ENCODE measurements at places on chromosomes 4 and X. TPM values are rescaled to one million over a fixed set of nuclear protein-coding genes. Genes with fewer than 3 reads are reported as not detected.

ITM2A gene
- 3.1 TPM for total RNA-seq

TLR10 gene
- 0.17 TPM for total RNA-seq

DNA sequence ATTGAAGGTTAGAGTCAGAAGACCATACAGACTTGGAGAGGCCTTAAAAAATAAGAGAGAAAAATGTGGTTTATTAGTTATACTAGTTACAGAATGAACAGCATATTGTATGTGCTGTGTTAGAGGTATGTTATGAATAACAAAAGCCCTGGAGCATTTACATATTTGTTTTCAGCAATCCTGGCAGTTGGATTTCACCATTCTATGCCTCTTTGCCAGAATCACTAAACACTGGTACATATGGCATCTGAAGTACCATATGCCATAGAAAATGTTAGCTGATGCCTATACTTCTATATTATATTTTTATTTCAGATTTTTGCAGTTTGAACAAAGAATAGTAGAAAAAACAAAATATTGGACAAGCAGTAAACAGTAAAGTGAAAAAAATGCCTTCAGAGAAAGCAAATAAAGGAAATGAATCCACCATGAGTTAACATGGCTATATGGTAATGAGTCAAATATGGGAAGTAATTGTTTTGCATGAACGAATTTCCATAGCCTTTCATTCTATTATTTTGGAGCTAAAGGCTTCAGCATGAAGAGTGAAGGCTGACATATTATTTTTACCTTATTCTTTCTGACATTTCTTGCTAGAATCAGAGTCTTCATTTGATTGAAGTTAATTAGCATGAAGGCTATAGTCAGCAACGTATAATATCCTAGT, 41.9 kb upstream of the PRDM8 start:
- H3K4me3 ChIP-seq = no peak overlapping the region
- no peak for DNase-seq
- no peak overlapping the region for H3K27ac ChIP-seq
- H3K27me3 ChIP-seq = no peaks in the 10 kb centered on the region
- H3K4me1 ChIP-seq = no peaks in the 10 kb centered on the region
- no peaks in the 10 kb centered on the region for H3K36me3 ChIP-seq

DNA sequence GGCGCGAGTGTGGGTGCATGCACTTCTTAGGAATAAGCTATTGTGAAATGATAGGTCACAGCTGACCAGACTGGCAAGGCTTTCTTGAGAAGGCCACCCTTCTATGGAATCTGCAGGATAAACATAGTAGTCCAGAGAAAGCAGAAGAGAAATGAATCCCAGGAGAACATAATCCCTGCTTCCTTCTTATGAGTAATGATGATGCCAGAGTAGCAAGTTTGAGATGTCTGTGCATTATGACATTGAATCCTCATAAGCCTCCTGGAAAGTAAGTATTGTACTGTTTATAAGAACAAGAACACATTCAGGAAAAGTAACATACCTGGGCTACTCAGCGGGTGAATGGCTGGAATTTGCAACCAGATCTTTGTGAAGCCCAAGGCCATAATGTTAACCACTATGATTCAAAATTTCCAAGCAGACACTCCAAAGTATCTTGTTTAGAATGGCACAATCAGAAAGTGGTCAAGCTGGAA, 272.1 kb upstream of the HS3ST1 start:
- no peaks in the 10 kb centered on the region for H3K4me1 ChIP-seq
- no peak for DNase-seq
- H3K27me3 ChIP-seq = no peaks in the 10 kb centered on the region

DNA sequence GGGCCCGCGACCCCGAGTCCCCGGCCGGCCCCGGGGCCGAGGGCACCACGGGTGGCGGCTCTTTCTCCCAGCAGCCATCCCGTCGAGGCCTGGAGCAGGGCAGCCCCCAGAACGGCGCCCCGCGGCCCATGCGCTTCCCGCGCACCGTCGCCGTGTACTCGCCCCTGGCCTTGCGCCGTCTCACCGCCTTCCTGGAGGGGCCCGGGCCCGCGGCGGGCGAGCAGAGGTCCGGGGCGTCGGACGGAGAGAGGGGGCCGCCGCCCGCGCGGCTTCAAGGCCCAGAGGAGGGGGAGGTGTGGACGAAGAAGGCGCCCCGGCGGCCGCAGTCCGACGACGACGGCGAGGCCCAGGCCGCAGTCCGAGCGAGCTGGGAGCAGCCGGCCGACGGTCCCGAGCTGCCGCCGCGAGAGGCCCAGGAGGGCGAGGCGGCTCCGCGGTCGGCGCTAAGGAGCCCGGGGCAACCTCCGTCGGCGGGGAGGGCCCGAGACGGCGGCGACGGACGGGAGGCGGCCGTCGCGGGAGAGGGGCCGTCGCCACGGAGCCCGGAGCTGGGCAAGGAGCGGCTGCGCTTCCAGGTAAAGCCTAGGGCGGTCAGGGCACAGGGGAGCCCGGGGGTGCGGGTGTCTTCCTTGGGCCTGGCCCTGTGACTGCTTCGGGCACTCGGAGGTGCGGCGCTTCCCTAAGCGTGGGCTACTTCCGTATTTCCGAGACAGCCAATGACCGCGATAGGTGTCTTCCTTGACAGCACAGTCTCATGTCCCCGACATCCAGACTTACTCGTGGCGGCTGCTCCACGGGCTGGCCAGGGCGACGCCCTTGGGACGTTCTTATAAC, 845 bp downstream of the ZAR1 start:
- H3K27ac ChIP-seq = no peak overlapping the region
- H3K4me3 ChIP-seq = no peak overlapping the region
- no peak for DNase-seq
- peaks cover 2% of the 10 kb centered on the region for H3K27me3 ChIP-seq
- H3K36me3 ChIP-seq = no peaks in the 10 kb centered on the region

- peaks cover 32% of the 10 kb centered on the region for H3K4me1 ChIP-seq
- H3K27ac ChIP-seq = no peak overlapping the region
- H3K36me3 ChIP-seq = no peaks in the 10 kb centered on the region
- no peak overlapping the region for H3K4me3 ChIP-seq
- peaks cover 3% of the 10 kb centered on the region for H3K27me3 ChIP-seq
- DNase-seq = peak; percentile 48
These were observed 2.4 kb downstream of the FRAS1 start for GRCh38 chr4:78059524-78059889.

All from liver (tissue), 10 donors.